ENCODE measurements at places on chromosomes 2 and 18.

DNA sequence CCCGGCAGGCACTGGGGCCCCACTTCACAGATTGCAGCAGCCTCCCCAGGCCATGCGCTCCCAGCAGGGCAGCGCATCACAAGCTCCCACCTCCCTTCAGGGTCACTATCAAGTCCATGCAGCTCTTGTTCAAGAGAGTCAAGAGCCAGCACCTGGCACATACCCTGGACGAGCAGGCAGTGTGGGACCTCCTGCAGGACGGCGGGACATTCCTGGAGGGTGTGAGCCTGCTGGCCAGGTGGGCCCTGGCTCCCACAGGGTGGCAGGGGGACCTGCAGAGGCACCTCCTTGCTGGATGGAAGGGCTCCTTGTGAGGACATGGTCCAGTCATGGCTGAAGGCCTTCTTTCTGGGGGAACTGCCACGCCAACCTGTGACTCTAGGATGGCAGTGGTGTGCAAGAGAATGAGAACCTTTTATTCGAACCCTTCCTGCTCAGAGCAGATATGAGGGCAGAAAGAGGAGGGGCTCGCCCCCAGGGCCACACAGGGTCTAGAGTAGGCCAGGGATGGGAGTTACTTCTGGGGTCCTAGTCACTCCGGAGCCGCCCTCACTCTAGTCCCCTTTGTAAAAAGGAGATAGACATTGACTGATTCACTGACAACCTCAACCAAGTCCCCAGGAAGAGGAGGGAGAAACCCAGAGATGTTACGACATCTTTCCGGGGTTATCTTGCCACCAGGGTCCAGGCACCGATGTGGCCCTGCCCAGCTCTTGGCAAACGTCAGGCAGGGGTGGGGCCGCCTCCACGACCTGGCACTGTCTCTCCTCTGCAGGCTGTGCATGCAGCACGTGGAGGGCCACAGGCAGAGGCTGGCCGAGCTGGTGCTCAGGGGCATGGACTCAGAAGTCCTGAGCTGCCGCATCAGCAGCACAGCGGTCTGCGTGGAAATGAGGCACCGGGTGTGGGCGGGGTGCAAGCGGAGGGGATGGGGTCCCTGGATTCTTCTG, 31.3 kb downstream of the HJURP start:
- DNase-seq, result no peak

DNA sequence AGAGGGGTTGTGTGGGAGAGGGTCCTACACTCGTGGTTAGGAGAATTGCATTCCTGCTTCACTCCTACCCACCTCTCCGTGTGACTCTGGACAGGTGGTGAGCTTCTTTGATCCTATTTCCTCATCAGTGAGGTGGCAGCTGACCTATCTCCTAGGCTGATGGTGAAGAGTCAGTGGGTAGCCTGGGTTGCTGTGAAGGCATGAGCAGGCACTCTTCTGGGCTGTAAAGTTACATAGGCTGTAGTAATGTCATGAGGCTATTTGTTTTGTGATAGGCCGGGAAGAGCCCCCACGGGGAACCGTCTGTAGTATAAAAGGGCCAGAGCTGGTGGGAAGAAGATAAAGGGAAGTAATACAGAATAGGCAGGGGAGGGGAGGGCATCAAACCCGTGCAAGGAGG, 83.8 kb downstream of the TMEM247 start:
- no peak for DNase-seq

DNA sequence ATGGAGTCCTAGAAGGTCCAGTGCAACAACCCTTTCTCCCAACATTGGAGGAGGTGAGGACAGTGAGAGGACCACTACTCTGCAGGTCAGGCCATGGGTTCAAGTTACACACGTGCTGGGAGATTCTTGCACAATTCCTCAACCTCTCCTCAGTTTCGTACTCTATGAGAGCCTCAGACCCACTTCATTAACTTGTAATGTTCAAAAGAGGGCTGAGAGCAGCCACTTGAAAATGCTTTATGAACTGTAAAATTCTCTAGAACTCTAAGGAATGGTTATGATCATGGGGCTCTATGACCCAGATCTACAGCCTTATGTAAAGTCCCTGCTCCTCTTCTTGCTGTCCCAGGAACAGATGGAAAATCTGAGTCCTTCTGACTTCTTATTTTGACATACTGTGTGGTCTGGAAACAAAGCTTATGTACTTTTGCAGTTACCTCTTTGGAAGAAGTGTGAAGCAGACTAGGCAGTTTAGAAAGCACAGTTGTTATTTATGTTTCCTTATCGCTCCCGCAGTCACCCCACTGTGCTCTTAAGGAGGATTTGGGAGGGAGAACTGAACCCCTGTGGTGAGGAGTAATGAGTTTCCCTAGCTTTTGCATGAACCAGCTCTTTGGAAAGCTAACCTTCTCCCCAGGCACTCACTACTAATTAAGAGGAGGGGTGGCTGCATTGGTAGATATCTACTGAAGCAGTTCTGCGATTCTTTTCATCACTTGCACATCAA, 296.6 kb downstream of the LRRTM1 start:
- DNase-seq, result no peak

DNA sequence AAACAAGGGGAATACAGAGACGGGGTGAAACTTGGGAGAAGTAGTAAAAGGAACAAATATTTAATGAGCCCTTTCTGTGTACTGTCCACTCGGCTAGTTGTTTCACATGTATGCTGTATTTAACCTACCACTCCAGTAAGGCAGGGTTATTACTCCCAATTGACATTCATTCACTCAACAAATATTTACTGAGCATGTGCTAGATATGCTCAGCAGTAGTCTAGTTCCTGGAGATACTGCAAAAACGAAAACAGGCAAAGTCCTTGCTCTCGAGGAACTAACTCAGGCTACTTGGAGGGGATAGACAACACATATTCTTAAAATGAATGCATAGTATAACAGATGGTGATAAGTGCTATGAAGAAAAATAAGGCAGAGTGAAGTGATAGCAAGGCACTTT, 207.3 kb downstream of the SS18 start:
- DNase-seq, result no peak
